Activated CD4-positive, alpha-beta T cell treated with anti-CD3 and anti-CD28 coated beads, Interleukin-2, amount 10 ng/mL, durations not matched to agents 24 days and 14 days (primary cell): ENCODE measurements at places on chromosomes 12 and 14.

DNA sequence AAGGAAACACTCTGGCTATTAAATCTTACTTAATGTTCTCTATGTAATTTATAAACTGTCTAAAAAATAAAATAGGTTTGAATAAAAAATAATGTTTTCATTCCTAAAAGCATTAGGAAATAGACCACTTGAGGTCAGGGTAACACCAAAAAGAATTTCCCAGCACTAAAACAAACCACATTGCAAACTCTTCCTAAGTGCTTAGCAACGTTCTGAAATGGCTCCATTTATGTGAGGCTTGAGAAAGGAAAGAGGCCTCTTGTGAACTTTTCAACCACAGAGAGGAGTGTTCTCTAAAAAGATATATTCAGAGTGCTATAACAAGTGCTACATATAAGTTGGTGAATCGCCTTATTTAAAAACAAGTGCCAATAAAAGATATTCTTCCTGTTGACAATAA is 42.7 kb downstream of the ALX1 start:
- no peak for DNase-seq

GRCh38 chr12:118318744-118319143 is 54.0 kb downstream of the TAOK3 start:
- DNase-seq, result no peak

GRCh38 chr14:49755378-49755777 is 12.6 kb upstream of the KLHDC2 start:
- DNase-seq, result no peak

- DNase-seq, result no peak
Measured at GRCh38 chr12:64412459-64412858, 8.3 kb downstream of the XPOT start.

DNA sequence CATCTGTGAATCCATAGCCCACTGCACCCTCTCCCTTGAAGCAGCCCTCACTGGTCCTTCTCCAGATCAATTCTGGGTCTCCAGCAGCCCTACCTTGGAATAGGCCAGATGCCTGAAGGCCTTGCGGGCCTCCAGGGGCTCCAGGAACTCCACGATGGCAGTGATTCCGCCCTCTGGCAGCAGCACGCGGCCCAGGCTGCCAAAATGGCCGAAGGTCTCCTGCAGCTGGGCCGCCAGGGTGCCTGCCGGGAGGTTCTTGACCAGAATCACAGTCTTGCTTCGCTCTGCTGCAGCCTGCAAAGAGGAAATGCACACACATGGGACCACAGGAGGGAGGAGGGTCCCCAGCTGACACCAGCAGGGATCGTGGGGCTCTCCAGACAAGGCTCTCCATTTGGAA is 26.3 kb downstream of the RBM19 start:
- no peak for DNase-seq

DNA sequence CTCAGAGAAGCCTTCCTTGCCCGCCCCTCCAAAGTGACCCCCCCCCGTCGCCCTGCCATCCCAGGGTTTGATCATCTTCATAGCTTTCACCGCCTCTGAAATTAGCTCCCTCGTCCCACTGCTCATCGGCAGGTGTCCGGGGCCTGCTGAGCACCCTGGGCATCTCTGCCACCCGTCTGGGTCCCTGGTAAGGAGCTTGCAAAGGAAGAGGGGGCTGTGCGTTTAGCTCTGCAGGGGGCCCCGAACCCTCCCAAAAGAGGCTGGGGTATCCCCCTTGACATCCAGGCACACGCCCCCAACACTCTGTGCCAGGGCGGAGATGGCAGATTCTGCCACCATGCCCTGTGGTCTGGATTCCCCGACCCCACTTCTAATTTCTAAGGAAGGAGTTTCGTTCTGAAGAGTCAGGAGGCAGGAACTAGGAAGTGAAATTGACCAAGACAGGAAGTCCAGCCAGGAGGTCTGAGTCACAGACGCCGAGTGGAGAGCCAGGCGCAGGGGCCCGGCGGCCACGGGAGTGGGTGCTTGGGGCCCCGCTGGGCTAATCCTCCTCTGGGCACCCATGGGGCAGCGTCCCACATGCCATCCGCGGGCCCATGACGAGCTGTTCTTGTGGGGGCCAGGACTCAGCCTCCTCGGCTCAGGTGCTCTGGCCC is 95.7 kb downstream of the RFLNA start:
- DNase-seq, result no peak

GRCh38 chr14:30888480-30889243 is 14.3 kb downstream of the COCH start:
- no peak for DNase-seq

DNA sequence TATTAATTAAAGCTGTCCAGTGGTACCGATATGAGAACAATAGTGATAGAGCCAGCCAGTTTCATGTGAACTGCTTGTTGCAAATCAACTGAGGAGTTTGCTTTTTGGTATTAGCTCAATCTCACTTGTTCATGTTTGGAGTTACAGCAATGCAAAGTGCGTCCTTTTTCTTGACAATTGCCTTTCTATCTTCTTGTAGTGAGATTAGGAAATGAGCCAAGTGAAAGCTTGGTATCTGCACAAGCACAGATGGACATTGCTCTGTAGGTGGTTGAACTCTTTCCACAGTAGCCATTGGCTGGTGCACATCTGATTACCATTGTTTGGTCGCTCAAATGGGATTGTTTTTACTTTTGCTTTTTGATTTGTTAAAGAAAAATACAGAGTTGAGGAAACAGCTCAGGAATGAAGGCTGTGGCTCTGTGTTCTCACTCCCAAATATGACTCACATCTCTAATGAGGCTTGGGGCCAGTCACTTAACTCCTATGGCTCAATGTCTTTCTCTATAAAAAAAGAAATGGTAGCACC is 241.4 kb downstream of the BMP4 start:
- no peak for DNase-seq

- no peak for DNase-seq
Measured at GRCh38 chr12:77079631-77080030, 14.3 kb upstream of the E2F7 start.

DNA sequence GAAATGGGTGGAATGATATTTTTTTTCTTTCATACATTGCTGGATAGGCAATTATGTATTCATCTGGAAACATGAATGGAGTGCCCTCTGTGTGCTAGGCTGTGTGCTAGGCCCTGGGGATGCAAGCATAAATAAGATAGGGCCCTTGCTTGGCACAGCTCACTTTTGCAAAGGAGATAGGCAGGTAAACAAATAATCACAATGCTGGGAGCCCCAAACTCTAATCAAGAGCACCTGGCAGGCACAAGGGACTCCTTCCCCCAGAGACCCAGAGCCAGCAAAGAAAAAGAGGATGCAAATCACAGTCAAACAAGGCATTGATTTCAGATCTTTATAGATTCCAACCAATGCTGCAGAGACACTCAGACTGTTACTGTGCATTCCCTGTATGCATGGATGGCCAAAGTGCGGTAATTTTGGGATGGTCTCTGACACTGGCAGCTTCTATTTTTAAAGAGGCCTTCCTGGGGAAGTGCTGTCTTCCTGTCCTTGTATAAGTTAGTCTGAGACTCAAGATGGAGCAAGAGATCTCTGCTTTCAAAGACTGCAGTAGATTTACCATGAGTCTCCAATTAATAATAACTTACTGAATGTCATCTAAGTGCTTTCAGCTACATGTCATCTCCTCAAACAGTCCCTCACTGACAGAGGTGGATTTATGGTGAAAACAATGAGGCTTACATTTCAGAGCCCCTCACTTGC is 45.1 kb upstream of the CPM start:
- DNase-seq, result no peak

DNA sequence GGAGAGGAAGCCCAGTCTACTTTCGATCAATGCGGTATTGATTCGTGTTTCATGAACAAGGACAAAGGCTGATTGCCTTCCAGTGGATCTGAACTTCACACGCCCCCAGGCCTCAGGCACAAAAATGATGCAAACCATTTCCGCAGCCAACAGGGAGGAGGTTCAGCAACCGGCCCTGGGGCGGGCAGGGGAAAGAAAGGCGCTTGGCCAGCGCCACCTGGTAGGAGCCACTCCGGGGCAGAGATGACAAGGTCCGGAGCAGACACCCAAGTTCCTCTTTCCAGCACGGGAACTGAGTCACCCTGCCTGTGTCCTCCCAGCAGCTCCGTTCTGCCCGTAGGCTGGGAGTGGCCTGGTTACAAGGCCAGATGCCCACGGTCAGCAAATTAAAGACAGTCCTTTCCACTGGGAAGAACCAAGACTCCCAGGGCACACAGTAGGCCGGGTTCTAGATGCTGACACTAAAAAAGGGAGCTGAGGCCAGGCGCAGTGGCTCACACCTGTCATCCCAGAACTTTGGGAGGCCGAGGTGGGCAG is 136.3 kb downstream of the SCARB1 start:
- DNase-seq, result no peak

- no peak for DNase-seq
Measured at GRCh38 chr12:79532907-79533288, 157.9 kb downstream of the PAWR start.

- no peak for DNase-seq
Measured at GRCh38 chr12:99278899-99279298, 368.7 kb upstream of the GARIN6 start.

- DNase-seq, result no peak
Measured at GRCh38 chr14:59148334-59148900, 40.0 kb upstream of the DAAM1 start.

GRCh38 chr12:64675795-64676194 is 65.5 kb downstream of the RASSF3 start:
- DNase-seq, result no peak

GRCh38 chr12:30191696-30192455 is 408.1 kb upstream of the TMTC1 start:
- DNase-seq, result no peak

DNA sequence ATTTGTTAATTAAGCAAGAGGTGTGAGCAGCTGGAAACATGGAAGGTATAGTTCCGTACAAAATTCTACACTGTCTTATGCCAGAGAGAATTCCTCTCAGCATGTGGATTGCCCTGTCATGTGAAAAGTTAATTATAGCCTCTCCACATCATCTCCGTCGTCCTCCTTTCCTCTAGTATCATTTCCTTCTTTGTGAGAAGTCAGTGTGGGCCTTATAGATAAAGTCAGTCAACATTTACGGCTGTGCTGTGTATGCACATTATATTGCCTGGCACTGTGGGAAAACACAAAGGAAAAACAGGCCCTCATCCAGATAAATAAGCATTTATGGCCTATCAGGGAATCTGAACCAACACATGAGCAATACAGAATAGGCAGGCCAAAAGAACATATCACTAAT is 236.6 kb downstream of the SEC23A start:
- no peak for DNase-seq

DNA sequence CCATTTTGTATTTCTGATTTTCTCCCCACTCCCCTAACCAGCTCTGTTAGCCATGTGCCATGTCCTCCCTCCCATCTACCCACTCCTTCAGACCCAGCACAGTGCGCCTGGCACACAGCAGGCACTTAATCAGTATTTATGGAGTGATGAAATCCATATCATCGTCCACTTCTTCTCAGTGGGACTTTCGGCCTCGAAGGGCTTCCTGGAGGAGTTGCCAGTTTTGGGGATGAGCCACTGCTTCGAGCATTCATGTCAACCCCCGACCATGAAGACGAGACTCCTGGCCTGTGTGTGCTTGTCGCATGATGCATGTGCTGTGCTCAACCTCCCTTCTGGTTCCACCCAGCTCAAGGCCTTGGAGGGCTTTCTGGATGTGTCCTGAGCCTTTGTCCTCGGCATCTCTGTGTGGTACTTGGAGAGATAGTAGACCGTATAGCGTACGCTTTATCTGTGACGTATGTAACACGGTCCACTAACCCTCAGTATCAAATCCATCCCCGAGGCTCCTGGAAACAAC is 119.5 kb upstream of the RTL1 start:
- no peak for DNase-seq

DNA sequence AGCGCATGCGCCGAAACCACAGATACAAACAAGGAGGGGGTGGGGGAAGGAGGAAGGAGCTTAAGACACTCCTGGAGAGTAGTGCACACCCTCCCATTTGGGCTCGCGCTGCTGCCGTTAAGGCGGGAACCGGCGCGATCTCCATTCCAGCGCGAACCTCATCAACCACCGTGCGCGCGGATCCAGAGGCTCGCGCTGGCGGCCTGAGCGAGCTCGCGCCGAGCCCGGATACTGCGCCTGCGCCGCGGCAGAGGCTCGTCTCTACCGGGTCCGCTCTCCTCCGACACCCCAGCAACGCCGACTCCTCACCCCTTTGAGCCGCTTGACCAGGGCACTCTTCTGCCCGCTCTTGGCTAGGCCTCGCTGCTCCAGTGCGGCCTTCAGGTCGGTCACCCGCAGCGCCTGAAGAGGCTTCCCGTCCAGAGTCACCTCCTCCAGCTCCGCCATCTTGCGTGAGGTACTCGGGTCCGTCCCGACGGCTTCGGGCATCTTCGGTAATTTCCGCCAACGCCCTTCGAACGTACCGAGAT is at the start of gene ACIN1:
ACIN1 (minus strand) TSS at position 471 of the 530 bp plus-strand sequence; CDS start at position 447, 24 bp downstream.
- DNase-seq, result no peak

DNA sequence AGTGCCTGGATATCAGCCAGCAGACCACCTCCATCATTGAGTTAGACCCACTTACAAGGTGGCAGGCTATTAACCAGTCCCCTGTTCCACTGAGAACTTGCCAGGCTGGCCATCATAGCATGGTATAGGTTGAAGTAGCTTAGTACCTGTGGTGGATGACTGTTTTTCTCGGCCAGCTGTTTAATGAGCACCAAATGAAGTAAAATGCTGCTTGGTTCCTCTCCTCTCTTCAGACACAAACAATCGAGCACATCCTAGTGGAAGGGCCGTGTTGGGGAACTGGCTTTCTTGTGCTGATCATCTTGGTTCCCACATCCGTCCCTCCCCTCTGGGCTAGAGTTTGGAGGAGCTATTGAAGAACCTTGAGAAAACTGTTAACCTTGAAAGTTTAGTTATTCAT is 486.2 kb downstream of the RAD51B start:
- no peak for DNase-seq
